ENCODE measurements at places on chromosomes 2 and 18. TPM values are rescaled to one million over a fixed set of nuclear protein-coding genes. Genes with fewer than 3 reads are reported as not detected.

- DNase-seq: no peak
These were observed 202.1 kb upstream of the SMAD7 start for GRCh38 chr18:49152885-49153284.

GRCh38 chr2:238462782-238463396 lies 36.2 kb downstream of the ASB1 start:
- no peak for DNase-seq

GRCh38 chr2:152407204-152407721 lies 72.3 kb downstream of the FMNL2 start:
- DNase-seq: peak; percentile 73

DNA sequence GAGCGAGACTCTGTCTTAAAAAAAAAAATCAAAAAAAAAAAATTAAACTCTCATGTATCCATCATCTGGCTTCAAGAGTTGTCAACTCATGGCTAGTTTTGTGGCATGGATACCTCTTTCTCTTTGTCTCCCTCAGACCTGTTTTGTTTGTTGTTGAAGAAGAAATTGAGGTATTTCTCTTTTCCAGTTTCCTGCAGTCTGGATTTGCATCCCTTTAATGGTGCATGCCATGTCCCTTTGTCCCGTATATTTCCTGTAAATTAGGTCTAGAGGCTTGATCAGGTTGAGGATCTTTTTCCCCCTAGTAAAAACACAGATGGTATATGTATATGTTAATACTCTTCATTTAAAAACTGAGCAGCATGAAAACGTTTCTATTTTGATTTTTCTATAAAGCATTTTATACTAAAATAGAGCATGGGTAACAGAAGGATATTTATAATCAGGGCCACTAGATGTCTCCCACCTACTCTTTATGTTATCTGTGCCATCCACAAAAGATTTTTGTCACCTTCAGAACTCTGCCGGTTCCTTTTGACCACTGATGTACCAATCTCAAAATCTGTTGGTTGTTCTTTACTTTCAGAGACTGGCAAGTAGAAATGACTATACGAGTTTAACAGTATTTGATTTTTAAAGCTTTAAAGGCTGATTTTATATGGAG lies 80.1 kb downstream of the GALNT1 start:
- DNase-seq: no peak

DNA sequence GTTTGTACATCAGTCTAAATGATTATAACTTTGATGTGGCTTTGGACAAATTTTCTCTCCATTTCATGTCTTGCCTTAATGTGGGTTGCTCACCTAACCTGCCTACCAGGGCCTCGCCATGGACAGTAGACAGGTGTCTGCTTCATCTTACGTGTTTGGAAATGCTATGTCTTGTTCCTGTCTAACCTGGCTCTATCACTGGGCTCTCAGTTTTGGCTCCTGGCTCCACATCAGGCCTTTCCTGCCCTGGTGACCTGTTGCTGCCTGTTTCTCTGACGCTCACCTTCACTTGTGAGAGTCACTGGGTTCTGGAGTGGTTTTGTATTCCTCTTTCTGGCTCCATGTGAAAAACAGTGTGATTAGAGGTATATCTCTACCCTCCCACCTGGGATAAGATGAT lies 65.9 kb downstream of the PHLPP1 start:
- DNase-seq: no peak

GRCh38 chr18:44895176-44895798 lies 214.6 kb downstream of the SETBP1 start:
- no peak for DNase-seq

DNA sequence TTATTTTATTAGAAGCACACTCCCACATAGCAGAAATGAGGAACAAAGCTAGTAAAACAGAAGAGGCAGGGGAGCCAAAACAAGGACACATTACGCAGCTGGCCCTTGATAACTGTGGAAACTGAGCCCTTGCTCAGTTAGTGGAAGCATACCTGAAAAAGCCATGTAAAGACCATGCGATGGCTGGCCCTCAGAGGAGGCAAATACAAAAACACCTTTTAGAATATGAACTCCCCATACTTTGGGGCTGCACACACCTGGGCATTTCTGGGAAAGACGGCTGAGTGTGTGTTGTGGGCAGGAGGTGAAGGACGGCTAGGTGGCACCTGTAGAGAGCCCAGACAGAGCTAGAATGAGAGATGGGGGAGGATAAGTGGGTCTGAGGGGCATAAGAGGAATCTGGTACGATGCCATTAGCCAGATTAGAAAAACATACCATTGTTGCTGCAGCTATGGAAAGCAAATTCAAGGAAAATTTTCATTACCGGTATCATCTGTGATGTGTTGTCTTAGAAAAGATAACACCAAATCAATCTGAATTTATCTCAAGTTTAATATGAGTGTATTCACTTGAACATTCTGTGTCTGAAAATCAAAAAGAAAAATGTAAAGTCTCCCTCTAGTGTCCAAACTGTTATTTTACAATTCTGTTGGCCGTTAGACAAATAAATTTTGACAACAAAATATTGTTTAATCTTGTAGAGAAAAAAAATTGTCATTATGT lies 45.2 kb upstream of the SULT1C3 start:
- DNase-seq: no peak

DNA sequence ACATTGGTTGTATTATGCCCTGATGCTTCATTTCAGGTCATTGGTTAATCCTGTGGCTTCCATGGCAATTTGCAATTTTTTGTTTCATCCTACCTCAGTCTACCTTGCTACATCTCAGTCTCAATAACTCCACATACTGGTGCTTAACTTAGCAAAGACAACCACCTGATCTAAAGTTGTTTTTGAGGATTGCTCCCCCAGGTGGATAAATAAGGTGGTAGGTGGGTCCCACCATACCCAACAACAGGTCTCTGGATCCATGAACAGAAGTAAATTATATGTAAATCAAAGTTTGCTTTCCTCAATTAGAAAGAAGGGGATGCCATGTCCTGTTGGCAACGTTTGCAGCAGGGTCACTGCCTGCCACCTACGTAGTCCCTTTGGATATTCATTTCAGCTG lies 7.0 kb downstream of the XIRP2 start:
- DNase-seq: no peak

DNA sequence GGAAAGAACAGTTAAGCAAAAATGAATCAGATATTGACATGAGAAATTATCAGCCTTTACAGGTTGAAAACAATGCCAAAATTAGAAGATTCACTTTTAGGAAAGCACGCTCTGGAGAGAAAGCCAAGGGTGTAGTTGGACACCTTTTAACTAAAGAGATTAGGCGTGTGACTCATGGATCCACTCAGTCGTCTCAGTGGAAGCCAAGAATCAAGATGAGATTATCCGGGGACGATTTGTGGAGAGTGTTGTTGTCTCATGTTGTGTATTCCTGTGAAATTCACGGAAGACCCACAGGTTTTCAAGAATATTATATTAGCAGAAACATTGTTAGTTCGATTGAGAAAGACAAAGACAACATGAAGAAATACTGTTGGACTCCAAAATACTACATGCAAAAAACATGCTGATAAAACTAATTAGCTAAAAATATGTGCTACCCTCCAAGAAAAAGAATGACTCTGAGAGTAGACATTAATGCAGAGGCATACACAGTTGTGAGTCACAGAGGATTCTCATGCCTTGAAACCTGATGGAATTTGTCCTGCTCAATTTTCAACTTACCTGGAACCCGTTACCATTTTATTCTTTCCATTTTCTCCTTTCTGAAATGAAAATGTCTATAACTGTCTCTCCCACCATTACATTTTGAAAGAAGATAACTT lies 192.1 kb upstream of the RND3 start:
- no peak for DNase-seq

GRCh38 chr18:4433717-4434116 lies 21.4 kb downstream of the DLGAP1 start:
- no peak for DNase-seq

- peak; percentile 93 for DNase-seq
These were observed 1.5 kb downstream of the RND3 start for GRCh38 chr2:150485871-150486538.

- no peak for DNase-seq
These were observed 78.0 kb upstream of the NFATC1 start for GRCh38 chr18:79317703-79318102.

Gene ALKAL2
- 2.7 TPM for total RNA-seq

Gene SFTPB
- not detected for total RNA-seq

Gene HMSD
- total RNA-seq: not detected
